Substantia nigra (tissue), 51 donors: ENCODE measurements at places on chromosomes 1 and 21.
A peak's percentile ranks its signal among the peaks of the same experiment; 100 is the strongest.

GRCh38 chr1:237613984-237614383 lies 276.7 kb downstream of the ZP4 start:
- no peak for DNase-seq

DNA sequence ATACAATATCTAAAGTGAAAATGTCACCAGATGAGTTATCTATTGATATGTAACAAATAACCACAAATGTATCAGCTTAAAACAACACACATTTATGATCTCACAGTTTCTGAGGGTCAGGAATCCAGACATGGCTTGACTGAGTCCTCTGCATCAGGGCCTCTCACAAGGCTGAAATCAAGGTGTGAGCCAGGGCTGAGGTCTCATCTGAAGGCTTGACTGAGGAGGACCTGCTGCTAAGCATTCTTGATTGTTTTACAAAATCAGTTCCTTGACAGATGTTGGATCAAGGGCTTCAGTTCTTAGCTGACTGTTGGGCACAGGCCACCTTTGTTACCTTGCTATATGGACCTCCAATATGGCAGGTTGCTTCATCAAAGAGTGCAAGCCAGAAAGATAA lies 483.7 kb downstream of the CAMTA1 start:
- no peak for DNase-seq

GRCh38 chr1:109201123-109201703 lies 12.5 kb upstream of the SARS1 start:
- DNase-seq: peak; percentile 22

- DNase-seq: no peak
Observed at GRCh38 chr1:200873671-200874397, 1.1 kb downstream of the GPR25 start.

GRCh38 chr1:15623435-15623834 lies 6.2 kb downstream of the DDI2 start:
- DNase-seq: no peak

DNA sequence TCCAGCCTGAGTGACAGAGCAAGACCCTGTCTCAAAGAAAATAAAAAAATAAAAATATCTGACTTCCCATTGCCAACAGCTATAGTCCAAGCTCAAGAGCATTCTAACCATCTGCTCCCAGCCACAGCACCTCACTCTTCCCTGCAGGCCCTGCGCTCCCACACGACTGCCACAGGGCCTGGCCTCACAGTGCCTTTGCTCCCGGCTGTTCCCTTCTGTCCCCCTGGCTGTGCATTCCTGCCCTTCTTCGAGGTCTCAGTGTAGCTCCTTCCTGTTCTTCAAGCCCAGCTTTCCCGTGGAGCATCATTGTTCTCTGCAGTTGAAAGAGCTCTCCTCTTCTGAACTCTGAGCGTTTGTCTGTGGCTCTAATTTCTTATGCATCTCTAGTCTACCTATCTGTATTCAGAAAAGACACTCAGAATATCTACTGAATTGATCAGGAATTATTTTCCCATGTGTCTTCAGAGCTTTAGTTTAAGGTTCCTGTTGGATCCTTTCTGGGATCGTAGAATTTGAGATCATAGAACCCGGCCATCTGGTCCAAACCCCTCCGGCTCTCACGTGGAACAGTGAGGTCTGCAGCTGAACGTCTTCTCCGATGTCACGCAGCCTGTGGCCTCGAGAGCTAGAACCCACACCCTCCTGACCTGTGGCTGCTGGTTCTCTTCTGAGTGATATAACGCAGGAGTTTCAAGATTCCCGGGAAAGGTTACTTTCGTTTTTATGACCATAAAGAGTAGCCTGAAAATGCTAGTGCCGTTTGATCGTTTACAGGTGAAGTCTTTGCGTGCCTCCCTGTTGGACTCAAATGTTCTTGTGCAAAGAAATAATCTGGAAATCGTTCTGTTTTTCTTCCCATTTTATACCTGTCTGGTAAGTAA lies 54.4 kb downstream of the DOP1B start:
- no peak for DNase-seq

DNA sequence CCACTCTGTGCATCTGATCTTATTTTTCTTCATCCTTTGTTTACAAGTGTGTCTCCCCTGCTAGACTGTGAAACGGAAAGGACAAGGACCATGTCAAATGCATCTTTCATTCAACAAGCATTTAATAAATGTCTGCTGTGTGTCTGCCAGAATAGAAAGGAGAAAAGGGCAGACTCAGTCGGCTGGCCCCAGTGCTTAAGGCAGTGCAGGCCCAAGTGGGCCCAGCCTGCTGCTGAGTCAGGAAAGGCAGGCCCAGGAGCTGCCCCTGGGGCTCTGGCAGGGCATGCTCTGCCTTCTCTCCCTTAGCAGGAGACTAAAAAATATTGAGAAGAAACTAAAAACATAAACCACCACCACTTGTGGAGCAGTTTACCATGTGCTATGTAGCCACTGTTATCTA lies 38.1 kb downstream of the PLEKHA6 start:
- DNase-seq: no peak

GRCh38 chr1:241366196-241366595 lies 9.2 kb upstream of the RGS7 start:
- DNase-seq: no peak

GRCh38 chr1:56451491-56451890 lies 127.9 kb downstream of the PLPP3 start:
- no peak for DNase-seq

- DNase-seq: no peak
Observed at GRCh38 chr1:203322500-203323179, 17.3 kb downstream of the BTG2 start.

DNA sequence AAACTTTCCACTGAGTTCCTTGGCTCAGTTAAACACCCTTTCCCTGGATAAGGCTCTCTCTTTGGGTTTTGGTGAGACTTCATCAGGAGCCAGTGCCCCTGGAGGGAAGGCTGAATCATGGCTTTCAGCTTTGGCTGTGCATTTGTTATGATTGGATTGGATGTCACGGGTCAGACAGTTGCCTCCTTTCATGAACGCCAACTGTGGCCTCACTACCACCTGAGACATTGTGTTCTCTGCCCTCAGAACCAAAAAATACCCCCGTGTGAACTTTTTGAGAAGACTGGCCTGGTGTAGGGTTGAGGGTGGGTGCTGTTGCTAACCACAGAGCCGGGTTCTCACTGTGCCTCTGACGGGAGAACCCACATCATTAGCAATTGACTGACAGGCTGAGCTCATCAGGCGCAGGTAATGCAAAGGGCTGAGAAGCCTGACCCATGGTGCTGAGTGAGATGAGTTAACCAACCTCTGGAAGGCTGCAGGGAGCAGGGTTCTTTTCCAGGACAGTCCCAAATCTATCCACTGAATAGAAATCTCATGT lies 65.6 kb downstream of the HHAT start:
- peak; percentile 6 for DNase-seq
